ENCODE measurements at places on chromosomes 13 and 19.

DNA sequence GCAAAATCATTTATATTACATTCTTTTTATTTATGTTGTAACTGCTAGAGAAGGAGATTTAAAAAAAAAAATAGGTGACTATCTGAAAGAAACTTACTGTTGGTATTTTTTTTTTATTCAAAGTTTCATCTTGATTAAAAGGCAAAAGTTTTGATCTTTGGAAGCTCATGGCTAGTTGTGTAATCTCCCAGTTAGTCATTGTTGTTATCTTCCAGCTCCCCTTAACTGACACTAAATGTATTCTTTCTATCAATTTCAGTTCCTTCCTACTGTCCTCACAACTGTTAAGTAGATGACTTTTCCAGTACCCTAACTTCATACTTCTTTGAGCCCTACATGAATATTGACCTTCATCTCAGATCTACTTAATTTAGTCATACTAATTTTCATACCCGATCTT, 71.1 kb downstream of the PIBF1 start:
- peak; percentile 38 for DNase-seq

DNA sequence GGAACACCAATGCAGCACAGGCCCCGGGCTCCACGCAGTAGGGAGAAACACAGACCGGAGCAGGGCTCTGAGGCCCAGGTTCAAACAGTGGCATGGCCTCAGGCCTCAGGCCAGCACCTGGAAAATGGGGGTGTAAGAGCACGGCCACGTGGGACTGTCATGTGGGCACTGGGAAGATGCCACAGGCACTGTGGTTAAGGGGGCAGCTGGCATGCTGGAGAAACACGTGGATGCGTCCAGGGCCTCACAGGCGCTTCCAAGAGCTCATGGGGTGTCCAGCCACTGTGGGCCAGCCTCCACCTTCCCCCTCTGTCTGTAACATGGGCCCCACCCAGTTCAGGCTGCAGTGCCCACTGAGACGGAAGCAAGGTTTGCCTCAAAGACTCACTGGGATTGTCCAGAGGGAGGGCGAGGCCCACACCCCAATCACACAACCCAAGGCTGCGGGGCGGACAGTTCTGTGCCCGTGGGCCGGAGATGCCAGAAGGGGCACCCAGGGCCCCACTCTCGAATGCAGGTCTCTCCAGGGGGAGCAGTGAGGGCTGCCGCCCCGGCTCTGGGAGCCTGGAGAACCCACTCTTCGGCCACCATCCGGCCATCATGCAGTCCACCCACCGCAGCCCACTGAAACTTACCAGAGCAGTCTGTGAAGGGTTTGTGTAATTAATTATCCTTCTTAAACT, 6.3 kb upstream of the MBD3 start:
- DNase-seq, result no peak

- no peak for DNase-seq
These were observed 15.1 kb upstream of the KATNAL1 start for GRCh38 chr13:30322428-30322827.

DNA sequence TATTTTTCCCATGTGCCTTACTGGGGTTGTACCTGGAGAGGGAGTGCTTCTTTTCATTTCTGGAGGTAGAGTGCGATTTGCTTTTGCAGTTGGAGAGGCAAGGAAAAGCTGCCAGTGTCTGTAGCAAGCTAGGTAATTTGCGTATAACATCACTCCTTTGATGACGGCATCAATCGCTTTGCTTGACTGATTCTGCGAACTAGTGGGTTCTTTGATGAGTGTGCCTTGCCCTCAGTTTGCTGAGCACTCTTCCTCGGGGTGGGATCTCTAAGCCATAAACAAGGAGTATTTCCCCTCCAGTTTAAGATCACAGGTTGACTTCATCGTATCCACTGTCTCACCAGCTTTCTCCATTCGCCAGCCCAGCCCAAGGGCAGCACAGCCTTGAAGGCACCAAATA, 344.5 kb downstream of the KCNRG start:
- no peak for DNase-seq

GRCh38 chr13:51663973-51664957, 80.0 kb downstream of the WDFY2 start:
- DNase-seq, result no peak

- peak; percentile 85 for DNase-seq
These were observed at the start of gene ZNF730 for GRCh38 chr19:23116802-23117571. Gene ZNF730, plus strand, starts transcription at chr19:23117025. Its CDS starts 149 bp downstream, at chr19:23117174.

All from hematopoietic multipotent progenitor cell treated with erythropoietin and hydrocortisone succinate and interleukin-3 and kit ligand, for 6 days (in vitro differentiated cells).